ENCODE measurements at places on chromosomes 2 and 18. TPM values are rescaled to one million over a fixed set of nuclear protein-coding genes. Genes with fewer than 3 reads are reported as not detected.

- no peaks in the 10 kb centered on the region for H3K4me1 ChIP-seq
- DNase-seq, result no peak
- no peak overlapping the region for H3K27ac ChIP-seq
- H3K36me3 ChIP-seq, result no peaks in the 10 kb centered on the region
Observed at GRCh38 chr18:48045744-48046143, 115.3 kb upstream of the SMAD2 start.

DNA sequence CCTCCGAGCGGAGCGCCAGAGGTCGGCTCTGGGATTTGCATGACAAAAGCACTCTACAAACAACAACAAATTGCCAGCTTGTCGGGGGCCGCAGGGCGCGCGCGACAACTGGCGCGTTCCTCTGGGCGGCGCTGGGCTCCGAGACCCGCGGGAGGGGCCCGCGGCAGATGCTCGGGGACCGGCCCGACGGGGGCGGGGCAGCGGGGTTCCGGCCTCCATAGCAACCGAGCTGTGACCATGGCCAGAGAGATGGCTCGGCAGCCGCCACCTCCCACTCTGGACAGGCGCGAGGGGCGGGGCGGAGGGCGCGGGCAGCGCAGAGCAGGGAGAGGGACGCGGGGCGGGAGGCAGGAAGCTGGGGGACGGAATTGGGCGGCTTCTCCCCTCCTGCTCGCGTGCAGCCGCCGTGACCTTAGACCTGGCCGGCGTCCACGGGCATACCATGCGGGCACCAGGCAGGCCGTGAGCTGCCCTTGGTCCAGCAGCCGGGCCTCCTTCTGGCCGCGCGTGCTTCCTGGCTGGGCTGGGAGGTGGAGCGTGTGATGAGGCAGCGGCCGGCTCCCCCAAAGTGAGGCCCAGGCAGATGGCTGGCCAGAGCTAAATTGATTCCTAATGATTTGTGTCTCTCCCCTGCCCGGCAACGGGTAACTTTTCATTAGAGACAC, 171.5 kb downstream of the CELF4 start:
- DNase-seq, result peak; percentile 73
- H3K27ac ChIP-seq, result no peak overlapping the region

DNA sequence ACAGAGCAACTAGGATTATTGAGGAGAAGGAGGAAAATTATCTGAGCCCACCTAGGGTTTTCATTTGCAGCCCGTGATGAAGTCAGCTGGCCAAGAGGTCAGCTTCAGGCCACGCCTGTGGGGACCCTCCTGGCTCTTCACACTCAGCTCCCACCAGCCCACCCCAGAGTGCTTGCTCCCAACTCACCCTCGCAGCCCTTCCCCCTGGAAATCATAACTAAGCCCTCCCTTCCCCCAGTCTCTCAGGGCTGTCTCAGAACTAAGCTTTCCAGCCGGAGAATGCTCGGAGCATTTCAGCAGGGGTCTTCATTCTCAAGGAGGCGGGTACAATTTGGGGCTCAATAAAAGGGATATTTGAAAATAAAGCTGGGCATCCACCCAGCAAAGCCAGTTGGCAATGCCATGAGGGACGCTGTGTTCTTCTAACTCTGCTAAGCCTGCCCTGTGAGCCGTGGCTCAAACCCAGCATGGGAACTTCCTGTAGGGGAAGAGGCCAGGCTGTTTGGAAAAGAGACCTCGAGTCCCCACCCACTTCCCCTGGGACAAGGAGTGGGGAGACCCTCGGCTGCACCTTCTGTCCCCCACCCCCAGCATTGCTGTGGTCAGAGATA, 194.9 kb downstream of the CTIF start:
- no peaks in the 10 kb centered on the region for H3K4me1 ChIP-seq
- no peak overlapping the region for H3K4me3 ChIP-seq
- no peak overlapping the region for H3K27ac ChIP-seq
- no peak for DNase-seq
- no peaks in the 10 kb centered on the region for H3K27me3 ChIP-seq

- DNase-seq, result no peak
- H3K4me1 ChIP-seq, result no peaks in the 10 kb centered on the region
- no peak overlapping the region for H3K27ac ChIP-seq
- H3K36me3 ChIP-seq, result no peaks in the 10 kb centered on the region
- no peak overlapping the region for H3K4me3 ChIP-seq
- H3K27me3 ChIP-seq, result no peaks in the 10 kb centered on the region
Observed at GRCh38 chr2:227370791-227371312, 8.3 kb downstream of the TM4SF20 start.

- no peaks in the 10 kb centered on the region for H3K27me3 ChIP-seq
- H3K36me3 ChIP-seq, result no peaks in the 10 kb centered on the region
- peaks cover 16% of the 10 kb centered on the region for H3K4me1 ChIP-seq
- no peak overlapping the region for H3K4me3 ChIP-seq
- peak; percentile 63 for DNase-seq
- peak overlapping the region; percentile 75 for H3K27ac ChIP-seq
Observed at GRCh38 chr2:47043142-47043890, 111.8 kb downstream of the STPG4 start.

- H3K27me3 ChIP-seq, result no peaks in the 10 kb centered on the region
- H3K36me3 ChIP-seq, result no peaks in the 10 kb centered on the region
Observed at GRCh38 chr2:187687585-187687984, 133.3 kb upstream of the TFPI start.

GRCh38 chr2:192070099-192070498, 124.6 kb downstream of the TMEFF2 start:
- no peak overlapping the region for H3K27ac ChIP-seq
- H3K27me3 ChIP-seq, result no peaks in the 10 kb centered on the region
- H3K4me1 ChIP-seq, result no peaks in the 10 kb centered on the region
- DNase-seq, result no peak
- no peaks in the 10 kb centered on the region for H3K36me3 ChIP-seq

- H3K27ac ChIP-seq, result no peak overlapping the region
- H3K4me1 ChIP-seq, result no peaks in the 10 kb centered on the region
- H3K36me3 ChIP-seq, result no peaks in the 10 kb centered on the region
- no peak for DNase-seq
- H3K4me3 ChIP-seq, result no peak overlapping the region
Observed at GRCh38 chr2:184444623-184445223, 153.6 kb upstream of the ZNF804A start.

DNA sequence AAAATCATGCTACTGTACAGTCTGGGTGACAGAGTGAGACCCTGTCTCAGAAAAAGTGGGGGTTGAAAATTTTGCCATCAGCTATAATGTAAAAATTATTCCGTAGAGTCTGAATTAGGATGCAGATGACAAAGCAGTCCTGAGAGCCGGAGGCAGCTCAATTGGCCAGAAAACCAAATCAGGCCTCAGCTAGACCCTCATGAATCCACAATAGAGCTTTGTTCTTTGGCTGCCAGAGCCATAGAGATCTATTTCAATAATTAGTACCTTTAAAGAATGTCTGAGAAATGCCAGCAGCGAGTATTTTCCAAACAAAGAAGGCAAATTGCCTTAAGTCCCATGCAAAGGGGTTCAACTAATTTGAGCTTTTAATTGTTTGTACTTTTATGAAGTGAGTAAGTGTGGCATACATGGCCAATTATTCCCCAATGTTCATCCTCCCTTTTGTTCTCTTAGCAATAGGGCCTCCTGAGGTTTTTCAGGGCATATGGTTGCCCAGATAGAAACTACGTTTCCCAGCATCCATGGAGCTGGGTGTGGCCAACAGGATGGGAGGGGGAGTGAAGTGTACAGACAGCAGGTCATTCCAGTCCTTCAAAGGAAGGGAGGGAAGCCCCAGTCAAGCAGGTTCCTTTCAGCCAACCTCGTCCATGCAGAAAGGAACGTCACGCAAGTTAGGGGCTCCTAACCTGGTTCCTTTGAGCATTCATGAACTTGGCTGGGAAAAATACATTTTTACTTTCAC, 211.3 kb upstream of the APCDD1 start:
- DNase-seq, result no peak
- no peak overlapping the region for H3K4me3 ChIP-seq
- H3K27me3 ChIP-seq, result no peaks in the 10 kb centered on the region
- no peaks in the 10 kb centered on the region for H3K36me3 ChIP-seq
- no peak overlapping the region for H3K27ac ChIP-seq

The FAM228B gene
- total RNA-seq, result 55.7 TPM

The SPP2 gene
- not detected for total RNA-seq

The POTEJ gene
- 0.21 TPM for total RNA-seq

Measured in uterus (tissue), 4 donors.